ENCODE measurements at places on chromosomes 13 and 19.

GRCh38 chr13:22744688-22745452 is 435.9 kb upstream of the SGCG start:
- no peak for DNase-seq

DNA sequence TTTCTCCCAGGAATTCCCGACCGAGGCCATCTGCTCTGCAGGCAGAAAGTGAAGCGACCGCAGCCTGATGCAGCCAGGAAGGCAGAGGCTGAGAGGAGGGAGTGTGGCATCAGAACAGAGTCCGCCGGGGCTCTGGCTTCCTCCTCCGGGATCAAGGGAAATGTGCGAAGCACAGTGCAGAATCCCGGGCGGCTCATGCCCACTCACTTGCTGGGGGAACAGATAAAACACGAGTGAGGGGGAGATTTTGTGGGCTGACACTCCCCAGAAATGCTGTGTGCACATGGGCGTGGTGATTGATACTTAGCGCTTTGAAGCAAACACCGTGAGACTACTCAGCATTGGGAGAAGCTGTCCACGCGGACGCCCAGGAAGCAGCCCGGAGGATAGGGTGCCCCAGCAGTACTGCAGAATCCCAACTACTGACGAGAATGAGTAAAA is 75.3 kb upstream of the POMP start:
- no peak for DNase-seq

GRCh38 chr19:49200238-49200862 is 42.8 kb downstream of the TRPM4 start:
- no peak for DNase-seq

DNA sequence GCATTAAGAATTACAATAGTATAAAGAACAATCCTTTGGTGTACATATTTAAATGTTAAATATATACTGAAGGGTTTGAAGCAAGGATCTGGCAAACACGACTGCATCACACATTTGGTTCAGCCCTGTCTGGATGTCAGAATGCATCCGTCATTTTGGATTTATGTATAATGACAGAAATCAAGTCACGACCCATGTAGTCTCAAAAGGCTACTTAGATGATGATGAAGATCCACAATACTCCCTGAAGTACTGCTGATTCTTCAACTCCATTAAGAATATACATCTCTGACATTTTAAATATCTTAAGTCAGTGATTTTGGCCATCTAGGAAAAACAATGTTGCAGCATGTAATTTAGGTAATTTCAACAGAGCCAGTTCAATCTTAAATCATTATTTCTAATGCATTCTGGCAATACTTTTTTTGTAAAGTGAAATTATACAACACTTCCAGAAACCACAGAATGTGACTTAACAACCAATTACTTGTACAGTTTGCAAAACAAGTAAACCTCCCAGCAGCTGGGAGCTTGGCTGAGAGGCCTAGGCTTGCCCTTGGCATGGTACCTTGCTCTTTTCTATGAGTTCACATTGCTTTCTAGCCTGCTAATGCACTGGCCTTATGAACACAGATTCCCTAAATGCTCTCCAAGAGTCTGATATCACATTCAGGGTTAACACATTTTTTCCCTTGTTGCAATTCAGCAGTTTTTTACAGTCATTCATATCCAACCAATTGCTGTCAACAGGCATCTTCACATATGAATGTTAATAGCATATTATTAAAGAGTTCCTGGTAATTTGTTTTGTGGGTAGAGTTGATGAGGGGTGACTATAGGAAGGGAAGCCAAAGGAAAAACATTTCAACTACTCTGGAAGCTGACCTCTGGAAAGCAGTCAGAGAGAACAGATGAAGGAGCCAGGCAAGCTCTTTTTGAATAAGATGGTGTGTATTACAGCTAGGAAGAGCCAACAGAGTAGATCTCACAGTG is 175.2 kb downstream of the ENOX1 start:
- peak; percentile 45 for DNase-seq

DNA sequence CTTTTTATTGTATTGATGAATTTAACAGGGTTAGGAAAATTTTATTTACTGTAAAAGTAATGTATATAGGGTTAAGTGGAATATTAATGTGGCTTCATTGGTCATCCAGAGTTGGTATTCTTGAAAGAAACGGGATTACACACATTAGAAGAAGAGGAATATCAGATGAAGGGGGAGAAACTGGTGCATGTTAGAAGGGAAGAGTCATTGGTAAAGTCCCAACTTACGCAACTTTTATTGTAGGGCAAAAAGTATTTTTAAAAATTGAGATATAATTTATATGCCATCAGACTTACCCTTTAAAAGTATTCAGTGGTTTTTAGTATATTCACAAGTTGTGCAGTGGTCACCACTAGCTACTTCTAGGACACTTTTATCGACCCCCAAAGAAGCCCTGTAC is 47.3 kb downstream of the DNAJC3 start:
- no peak for DNase-seq

DNA sequence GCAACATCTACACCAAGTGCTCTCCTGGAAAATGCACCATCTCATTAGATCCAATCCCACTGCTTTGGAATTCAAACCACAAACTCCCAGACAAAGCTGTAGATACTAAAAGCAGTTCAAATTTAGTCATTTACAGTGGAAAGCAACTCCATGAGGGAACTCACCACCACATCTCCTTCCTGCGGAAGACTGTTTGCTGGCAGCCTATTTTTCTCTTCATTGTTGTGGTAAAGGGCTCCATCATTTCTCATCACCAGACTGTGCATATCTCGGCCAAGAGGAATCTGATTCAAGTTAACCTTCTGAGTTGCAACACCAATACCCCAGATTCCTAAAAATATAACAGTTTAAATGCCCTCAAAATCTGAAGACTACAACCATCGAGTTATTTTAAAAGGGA is 8.4 kb downstream of the SPRYD7 start:
- no peak for DNase-seq

DNA sequence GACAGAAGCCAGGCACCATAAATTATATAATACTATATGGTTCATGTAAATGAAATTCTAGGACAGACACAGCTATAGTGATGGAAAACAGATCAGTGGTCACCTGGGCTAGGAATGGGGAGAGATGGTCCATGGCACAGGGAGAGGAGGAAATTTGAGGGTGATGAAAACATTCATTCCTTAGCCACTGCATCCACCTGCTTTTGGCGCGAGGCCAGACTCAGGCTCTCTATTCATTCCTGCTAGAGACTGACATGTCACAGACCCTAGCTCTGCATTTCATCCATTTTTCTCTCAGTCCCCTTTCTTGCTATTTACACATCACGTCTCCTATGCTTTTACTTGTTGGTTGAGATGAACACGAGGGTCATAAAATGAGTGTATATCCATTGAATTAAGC is 628.3 kb upstream of the SLC10A2 start:
- DNase-seq = no peak

GRCh38 chr19:23784274-23784673 is 25.6 kb upstream of the ZNF681 start:
- DNase-seq = no peak

GRCh38 chr13:25821776-25822175 is 230.0 kb downstream of the SHISA2 start:
- no peak for DNase-seq

- DNase-seq = no peak
Observed at GRCh38 chr19:43416951-43417623, 2.4 kb downstream of the TEX101 start.

DNA sequence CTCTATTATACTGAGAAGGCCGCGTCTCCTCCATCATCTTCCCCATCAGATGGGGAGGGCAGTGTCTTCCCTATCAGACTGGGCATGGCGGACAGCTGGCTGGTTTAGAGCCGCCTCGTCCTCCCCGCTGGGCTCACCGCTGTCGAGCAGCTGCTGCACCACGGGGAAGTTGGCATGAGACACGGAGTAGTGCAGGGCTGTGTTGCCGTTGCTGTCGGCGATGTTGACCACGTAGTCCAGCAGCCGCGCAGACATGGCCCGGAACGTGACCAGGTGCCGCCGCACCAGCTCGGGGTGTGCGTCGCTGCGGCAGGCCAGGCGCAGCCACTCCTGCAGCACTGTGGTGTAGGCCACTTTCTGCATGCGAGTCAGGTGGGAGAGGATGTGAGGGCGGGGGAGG is 18.8 kb upstream of the SPC24 start:
- DNase-seq = no peak

GRCh38 chr19:48818234-48818820 is 7.5 kb upstream of the BCAT2 start:
- DNase-seq = no peak

DNA sequence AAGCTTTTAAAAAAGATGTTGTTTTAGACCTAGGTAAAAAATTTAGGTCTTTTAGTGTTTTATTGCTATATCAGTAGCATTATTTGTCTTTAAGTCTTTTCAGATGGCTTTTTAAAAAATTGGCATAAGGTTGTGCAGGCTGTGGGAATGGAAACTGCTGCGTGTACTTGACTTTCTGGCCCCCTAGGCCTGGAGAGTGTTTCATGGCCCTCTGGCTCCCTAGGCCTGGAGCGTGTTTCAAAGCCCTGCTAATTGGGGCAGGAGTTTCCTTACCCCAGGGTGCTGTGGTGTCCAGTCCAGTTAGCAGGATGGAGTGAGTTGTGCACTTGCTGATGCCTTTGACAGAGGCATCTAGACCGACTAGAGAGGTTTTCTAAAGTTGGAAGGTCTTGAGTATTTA is 23.8 kb downstream of the PRAM1 start:
- DNase-seq = no peak

DNA sequence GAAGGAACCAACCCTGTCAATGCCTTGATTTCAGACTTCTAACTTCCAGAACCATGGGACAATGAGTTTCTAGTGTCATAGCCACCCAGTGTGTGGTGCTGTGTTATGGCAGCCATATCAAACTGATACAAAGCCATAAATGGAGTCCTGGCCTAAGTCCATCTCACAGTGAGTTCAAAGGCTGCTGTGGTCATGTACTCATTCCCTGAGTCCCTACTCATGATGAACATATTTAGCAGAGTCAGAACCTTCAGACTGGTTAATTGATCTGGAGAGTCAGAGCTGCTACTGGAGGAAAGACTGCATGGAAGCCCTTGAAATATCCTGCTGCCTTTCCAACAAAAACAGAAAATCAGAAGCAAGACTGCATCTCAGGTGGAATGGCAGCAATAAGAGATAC is 39.2 kb upstream of the CSNK1A1L start:
- DNase-seq = no peak

- DNase-seq = no peak
Observed at GRCh38 chr13:50334115-50334778, 319.0 kb downstream of the KCNRG start.

DNA sequence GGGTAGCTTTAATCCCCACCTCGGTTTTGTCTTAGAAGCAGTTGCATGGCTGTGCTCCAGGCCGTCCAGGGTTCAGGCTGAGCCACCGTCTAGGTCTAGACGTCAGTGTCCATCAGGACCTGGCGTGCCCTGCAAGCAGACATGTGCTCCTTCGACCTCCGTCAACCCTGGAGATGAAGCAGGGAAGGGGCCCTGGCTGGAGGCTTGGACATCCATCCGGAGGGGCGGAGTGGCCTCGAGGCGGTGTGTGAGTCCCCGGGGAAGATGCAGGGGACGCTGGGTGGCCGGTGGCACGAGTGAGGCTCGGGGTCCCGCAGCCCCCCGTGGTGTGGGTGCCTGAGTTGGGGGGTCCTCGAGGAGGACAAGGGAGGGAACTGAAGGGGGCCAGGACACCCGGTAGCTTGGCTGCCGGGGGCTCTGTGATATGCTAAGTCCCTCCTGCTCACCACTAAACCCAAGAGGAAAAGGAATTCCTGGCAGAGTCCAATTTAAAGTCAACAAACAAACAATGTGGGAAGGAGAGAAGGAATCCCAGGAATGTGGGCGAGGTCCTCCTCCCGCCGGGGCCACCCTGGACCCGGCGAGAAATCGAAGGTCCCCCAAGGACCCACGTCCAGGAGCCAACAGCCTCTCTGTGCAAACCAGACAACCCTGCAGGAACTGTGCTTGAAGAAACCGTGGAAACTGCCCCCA is 14.9 kb upstream of the PTBP1 start:
- no peak for DNase-seq

GRCh38 chr13:66128692-66129269 is 1101.4 kb downstream of the PCDH9 start:
- DNase-seq = no peak

DNA sequence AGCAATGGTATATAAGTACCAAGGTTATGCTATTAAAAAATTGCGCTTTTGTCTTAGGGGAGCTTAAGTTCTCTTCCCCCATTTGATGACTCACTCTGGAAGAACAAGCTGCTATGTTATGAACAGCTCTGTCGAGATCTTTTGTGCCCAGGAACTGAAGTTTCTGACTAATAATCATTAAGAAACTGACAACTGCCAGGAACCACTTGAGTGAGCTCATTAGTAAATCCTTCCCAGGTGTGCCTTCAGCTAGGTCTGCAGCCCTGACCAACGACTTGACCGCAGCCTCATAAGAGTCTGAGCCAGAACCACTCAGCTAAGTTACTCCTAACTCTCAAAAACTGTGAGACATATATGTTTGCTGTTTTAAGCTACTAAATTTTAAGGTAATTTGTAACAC is 147.8 kb downstream of the SLITRK6 start:
- no peak for DNase-seq

- no peak for DNase-seq
Observed at GRCh38 chr13:29791508-29791907, 58.9 kb downstream of the UBL3 start.

GRCh38 chr13:99062593-99062992 is 84.7 kb upstream of the DOCK9 start:
- DNase-seq = no peak

GRCh38 chr19:45492137-45492626 is 4.7 kb downstream of the RTN2 start:
- DNase-seq = no peak

GRCh38 chr13:39197647-39198007 is 159.4 kb downstream of the NHLRC3 start:
- no peak for DNase-seq

DNA sequence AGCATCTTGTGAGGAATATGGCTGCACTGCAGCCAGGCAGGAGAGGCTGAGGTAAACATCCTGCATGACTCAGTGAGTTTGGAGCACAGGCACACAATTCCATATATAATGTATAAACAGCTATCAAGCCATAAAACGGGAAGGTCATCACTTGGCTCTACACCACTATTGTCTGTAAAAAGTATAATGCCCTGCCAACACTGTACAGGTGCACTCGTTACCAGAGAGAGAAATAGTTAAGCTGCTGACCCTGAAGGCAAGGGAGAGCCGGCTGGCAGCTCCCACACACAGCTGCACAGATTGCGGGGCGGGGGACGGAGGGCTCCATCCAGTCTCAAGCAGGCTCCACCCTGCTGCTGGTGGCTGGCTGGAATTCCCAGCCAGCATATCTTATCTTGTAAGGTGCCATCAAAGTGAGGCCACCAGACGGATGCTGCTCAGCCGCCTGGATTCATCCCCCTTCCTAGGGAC is 668.1 kb downstream of the SLITRK5 start:
- no peak for DNase-seq

DNA sequence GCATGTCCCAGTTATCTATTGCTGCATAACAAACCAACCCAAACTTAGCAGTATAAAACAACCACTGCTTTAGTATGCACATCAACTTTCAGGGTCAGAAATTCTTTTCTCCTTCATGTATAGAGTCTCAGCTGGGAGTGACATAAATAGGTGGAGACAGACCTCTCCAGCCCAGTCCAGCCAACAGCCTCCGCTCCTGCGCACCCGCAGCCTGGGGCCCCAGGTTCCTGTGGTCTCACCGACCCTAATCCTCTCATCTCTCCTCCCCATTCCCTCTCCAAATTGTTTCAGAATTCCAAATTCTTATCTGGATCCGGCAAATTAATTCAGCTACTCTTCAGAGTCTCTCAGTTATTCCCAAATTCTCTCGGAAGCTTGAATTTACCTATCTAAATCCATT is 522 bp upstream of the ATP12A start:
- DNase-seq = no peak

- peak; percentile 31 for DNase-seq
Observed at GRCh38 chr19:4327252-4327876, 11.3 kb downstream of the STAP2 start.

All from hindlimb muscle (tissue), 1 donor.